ENCODE measurements at places on chromosomes 5 and 9.

DNA sequence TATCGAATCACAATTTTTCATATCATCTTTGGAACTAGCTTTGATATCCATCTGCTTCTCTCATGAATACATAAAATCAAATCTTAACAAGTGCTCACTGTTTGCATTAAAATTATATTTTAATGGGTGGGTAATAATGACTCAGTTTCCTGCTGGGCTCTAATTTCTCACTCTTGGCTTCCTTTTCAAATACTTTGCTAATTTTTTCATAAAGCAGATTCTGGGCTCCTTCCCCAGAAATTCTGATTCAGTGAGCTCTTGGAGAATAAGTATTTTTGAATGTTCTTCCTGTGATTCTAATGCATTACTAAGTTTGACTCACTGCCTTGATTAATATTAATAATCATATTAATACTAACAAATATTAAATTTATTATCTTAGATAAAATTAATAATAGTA, 48.9 kb downstream of the YIPF5 start:
- H3K36me3 ChIP-seq, result no peaks in the 10 kb centered on the region
- no peak for DNase-seq
- no peak overlapping the region for H3K4me3 ChIP-seq
- H3K27me3 ChIP-seq, result no peaks in the 10 kb centered on the region

GRCh38 chr9:109383947-109384346, 63.1 kb upstream of the EPB41L4B start:
- no peaks in the 10 kb centered on the region for H3K4me1 ChIP-seq
- no peak overlapping the region for H3K4me3 ChIP-seq
- H3K27ac ChIP-seq, result no peak overlapping the region
- no peaks in the 10 kb centered on the region for H3K36me3 ChIP-seq
- H3K27me3 ChIP-seq, result no peaks in the 10 kb centered on the region

DNA sequence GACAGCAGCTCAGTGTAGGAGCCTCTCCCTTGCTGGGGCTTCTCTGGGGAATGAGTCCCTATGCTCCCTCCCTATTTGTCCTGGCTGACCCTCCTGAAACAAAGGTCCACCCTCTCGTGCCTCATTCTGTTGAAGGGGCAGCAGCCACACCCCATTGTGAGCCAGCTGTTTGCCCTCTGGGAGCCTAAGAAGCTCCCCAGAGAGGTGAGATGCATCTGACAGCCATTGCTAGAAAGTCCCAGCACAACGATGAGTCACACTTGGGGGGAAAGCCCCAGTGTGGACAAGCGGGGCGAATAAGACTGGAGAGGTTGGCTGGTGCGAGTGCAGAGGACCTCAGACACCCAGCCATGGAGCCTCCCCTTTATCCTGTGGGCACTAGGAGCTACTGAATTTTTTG, 101.4 kb downstream of the PPARGC1B start:
- no peaks in the 10 kb centered on the region for H3K27me3 ChIP-seq
- H3K36me3 ChIP-seq, result no peaks in the 10 kb centered on the region
- no peak overlapping the region for H3K27ac ChIP-seq
- DNase-seq, result no peak

GRCh38 chr9:76292246-76292645, 102.0 kb downstream of the RFK start:
- no peak overlapping the region for H3K4me3 ChIP-seq
- H3K36me3 ChIP-seq, result no peaks in the 10 kb centered on the region
- H3K27me3 ChIP-seq, result no peaks in the 10 kb centered on the region
- DNase-seq, result no peak

- no peaks in the 10 kb centered on the region for H3K36me3 ChIP-seq
- no peak overlapping the region for H3K27ac ChIP-seq
- no peak overlapping the region for H3K4me3 ChIP-seq
- DNase-seq, result no peak
- no peaks in the 10 kb centered on the region for H3K27me3 ChIP-seq
Measured at GRCh38 chr5:142426129-142427014, 101.6 kb upstream of the SPRY4 start.

DNA sequence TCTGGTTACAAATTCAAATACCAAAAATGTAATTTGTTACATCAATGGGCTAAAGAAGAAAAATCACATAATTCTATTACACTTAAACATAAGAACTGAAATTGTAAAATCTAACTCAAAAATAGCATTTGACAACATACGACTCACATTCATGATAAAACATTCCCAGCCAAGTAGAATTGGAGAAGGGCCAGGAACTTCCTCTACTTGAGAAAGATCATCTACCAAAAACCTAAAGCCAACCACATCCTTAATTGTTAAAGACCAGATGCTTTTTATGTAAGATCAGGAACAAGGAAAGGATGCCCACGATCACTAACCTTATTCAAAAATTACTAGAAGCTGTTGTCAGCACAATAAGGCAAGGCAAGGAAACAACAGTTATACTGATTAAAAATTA, 1819.8 kb upstream of the C9orf72 start:
- no peaks in the 10 kb centered on the region for H3K36me3 ChIP-seq
- no peaks in the 10 kb centered on the region for H3K27me3 ChIP-seq
- no peak overlapping the region for H3K4me3 ChIP-seq
- no peak for DNase-seq
- H3K4me1 ChIP-seq, result no peaks in the 10 kb centered on the region
- no peak overlapping the region for H3K27ac ChIP-seq

- H3K4me3 ChIP-seq, result no peak overlapping the region
- H3K36me3 ChIP-seq, result no peaks in the 10 kb centered on the region
- DNase-seq, result no peak
- H3K4me1 ChIP-seq, result no peaks in the 10 kb centered on the region
- H3K27me3 ChIP-seq, result no peaks in the 10 kb centered on the region
Measured at GRCh38 chr5:143383988-143384387, 19.5 kb downstream of the NR3C1 start.

- no peak overlapping the region for H3K27ac ChIP-seq
- H3K4me1 ChIP-seq, result no peaks in the 10 kb centered on the region
- H3K4me3 ChIP-seq, result no peak overlapping the region
Measured at GRCh38 chr5:1959725-1960581, 77.2 kb upstream of the IRX4 start.

- H3K27ac ChIP-seq, result no peak overlapping the region
- H3K27me3 ChIP-seq, result no peaks in the 10 kb centered on the region
- H3K4me3 ChIP-seq, result no peak overlapping the region
- no peaks in the 10 kb centered on the region for H3K36me3 ChIP-seq
Measured at GRCh38 chr9:98361645-98362044, 106.2 kb upstream of the TBC1D2 start.

DNA sequence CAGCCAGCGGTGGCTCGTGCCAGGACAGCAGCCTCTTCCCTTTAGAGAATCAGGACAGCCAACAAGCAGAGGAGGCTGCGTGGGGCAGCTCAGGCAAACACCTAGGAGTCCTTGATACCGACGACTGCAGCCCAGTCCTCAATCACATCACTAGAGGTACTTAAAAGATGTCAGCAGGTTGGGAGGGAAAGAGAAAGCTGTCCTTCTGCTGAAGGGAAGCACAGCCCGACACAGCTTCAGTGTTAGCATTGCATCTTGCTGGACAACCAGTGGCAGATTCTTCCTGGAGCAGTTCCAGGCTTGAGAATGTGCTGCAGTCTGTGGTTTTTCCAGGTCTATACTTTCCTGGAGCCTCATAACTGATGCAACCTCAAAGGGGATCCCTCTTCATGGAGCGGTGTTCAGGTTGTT, 230.5 kb downstream of the SYK start:
- peaks cover 3% of the 10 kb centered on the region for H3K4me1 ChIP-seq
- no peak for DNase-seq
- no peaks in the 10 kb centered on the region for H3K27me3 ChIP-seq
- no peak overlapping the region for H3K27ac ChIP-seq
- H3K4me3 ChIP-seq, result no peak overlapping the region

GRCh38 chr9:114065304-114065703, 12.8 kb downstream of the AMBP start:
- peaks cover 3% of the 10 kb centered on the region for H3K4me1 ChIP-seq
- H3K27ac ChIP-seq, result no peak overlapping the region
- no peaks in the 10 kb centered on the region for H3K27me3 ChIP-seq
- DNase-seq, result no peak
- no peaks in the 10 kb centered on the region for H3K36me3 ChIP-seq

DNA sequence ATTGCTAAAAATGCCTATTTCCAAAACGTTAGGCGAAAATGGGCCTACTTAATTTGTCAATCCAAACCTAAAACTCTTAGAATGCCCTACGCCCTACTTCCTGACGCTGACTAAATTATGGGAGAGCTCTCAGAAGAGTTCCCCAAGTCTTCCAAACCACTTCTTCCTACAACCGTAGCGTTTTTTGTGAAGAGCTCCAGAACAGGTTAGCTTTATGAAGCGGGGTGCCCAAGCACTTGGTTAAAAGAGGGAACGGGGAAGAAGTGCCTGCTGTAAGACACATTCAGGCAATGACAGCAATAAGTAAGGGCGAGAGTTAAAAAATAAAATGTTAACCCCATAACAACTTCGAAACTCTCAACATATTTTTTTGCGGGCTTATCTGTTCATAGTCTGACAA, 2.8 kb downstream of the ELAVL2 start:
- no peak overlapping the region for H3K4me3 ChIP-seq
- no peak overlapping the region for H3K27ac ChIP-seq
- H3K27me3 ChIP-seq, result peaks cover 7% of the 10 kb centered on the region

- H3K4me1 ChIP-seq, result peaks cover 2% of the 10 kb centered on the region
- H3K36me3 ChIP-seq, result no peaks in the 10 kb centered on the region
- no peak overlapping the region for H3K4me3 ChIP-seq
- H3K27me3 ChIP-seq, result no peaks in the 10 kb centered on the region
Measured at GRCh38 chr9:108374626-108375025, 481.2 kb downstream of the ACTL7B start.

GRCh38 chr5:60026161-60026560, 132.6 kb upstream of the PDE4D start:
- no peaks in the 10 kb centered on the region for H3K4me1 ChIP-seq
- H3K27me3 ChIP-seq, result no peaks in the 10 kb centered on the region
- H3K4me3 ChIP-seq, result no peak overlapping the region

DNA sequence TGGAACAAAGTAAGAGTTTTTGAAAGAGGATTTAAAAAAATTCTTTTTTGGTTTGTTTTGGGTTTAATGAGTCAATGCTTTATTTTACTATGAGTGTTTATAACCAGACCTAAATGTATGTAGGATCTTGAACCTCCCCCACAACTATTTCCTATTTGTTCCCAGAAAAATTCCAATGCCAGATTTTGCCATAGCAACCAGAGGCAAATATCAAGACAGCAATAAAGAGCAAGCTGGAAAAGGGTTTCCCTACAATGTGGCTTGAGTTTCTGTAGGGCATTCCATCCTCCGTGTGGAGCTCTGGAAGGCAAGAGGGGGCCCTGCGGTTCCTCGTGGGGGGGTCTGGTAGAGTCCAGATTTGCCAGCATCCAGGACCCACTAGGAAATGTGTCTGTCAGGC, 27.8 kb upstream of the GDNF start:
- no peaks in the 10 kb centered on the region for H3K4me1 ChIP-seq
- H3K27ac ChIP-seq, result no peak overlapping the region
- no peaks in the 10 kb centered on the region for H3K27me3 ChIP-seq
- no peak for DNase-seq
- H3K36me3 ChIP-seq, result no peaks in the 10 kb centered on the region

All from ovary (tissue), 10 donors.